SHP77 (cell line): ENCODE measurements at places on chromosomes 3 and 15.
A peak's percentile ranks its signal among the peaks of the same experiment; 100 is the strongest.

DNA sequence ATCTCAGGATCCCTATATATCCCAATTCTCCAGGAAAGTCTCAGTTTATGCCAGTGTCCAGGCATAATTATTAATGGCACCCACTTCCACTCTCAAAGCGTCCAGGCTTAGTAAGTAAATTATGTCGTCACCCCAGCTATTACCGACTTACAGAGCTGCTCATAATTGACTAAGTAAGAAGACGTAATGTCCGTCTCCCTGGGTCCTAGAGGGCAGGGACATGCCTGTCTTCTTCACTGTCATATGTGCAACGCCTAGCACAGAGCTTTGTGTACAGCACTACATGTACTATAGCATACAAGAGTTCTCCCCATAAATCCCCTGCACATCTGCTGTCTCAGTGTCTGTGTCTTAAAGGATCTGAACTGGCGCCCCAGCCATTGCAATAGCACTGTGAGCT lies 23.9 kb upstream of the HRH1 start:
- DNase-seq: no peak

DNA sequence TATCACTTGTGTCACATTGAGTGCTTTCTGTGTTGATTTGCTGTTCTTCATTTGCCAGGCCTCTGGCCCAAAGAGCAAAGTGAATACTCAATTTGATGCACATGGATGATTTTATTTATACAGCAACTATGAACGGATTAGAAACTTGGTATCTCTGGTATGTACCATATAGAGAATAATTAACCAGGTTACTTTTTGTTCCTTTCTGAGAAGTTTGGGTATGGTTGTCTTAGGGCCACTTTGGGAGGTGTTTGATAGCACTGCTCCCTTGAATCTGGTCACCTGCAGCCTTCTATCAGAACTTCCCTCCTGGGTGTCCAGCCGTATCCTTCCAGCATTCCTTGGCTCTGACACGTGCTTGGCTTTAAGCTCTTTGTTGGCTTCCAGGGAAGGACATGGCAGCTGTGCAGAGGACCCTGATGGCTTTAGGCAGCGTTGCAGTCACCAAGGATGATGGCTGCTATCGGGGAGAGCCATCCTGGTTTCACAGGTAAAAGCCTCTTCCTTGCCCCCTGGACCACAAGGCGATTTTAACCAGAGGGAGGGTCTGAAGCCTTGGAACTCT lies 12.7 kb downstream of the TAGLN3 start:
- DNase-seq: no peak

DNA sequence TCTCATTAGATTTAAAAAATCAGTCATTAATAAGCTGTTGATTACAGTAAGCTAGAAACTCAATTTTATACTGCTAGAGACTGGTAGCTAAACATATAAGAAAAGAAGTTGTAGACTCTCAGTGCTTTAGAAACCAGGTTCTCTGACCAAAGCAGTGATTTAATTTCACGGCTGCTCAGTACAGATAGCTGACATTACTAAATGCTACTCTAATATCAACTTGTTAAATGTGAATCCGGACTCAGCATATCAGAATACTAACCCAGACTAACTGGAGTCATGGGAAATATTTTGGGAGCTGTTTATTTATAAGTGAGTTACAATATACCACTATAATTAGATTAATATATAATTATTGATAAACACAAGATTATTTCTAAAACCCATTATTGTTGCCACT lies 80.4 kb downstream of the NEDD4 start:
- no peak for DNase-seq

GRCh38 chr3:196175116-196175625 lies 36.0 kb downstream of the ZDHHC19 start:
- DNase-seq: no peak

GRCh38 chr15:25937796-25938195 lies 74.7 kb upstream of the ATP10A start:
- DNase-seq: no peak

- DNase-seq: no peak
Observed at GRCh38 chr3:55271549-55271948, 215.6 kb downstream of the WNT5A start.

GRCh38 chr15:34653992-34654391 lies 70.5 kb upstream of the GOLGA8B start:
- DNase-seq: no peak

DNA sequence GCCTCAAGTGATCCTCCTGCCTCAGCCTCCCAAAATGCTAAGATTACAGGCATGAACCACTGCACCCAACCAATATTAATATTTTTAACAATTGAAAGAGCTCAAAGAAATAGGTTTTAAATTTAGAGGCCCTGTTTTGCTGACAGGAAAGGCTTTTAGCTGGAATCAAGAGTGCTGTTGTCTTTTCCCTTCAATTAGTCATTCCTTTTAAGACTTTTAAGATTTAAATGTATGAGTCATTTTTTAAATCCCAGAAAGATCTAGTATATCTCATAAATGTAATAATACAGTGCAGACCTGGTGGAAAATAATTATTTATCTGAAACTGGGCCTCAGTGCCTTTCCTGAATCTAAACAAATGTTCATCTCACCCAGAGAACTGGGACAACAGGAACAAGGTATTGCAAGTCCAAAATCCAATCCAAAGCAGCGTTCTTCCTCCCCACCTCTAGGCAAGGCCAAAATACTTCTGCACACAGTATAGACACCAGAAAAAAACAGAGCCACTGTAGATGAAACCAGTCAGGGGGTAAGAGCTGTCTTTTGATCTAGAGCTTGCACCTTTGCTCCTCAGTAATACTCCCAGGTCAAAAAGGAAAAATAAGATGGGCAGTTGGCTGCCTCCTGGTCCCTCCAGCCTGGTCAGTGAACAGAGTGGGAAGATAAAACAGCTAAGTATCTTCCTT lies 14.4 kb downstream of the AGTR1 start:
- no peak for DNase-seq

GRCh38 chr3:161548301-161548700 lies 51.7 kb downstream of the OTOL1 start:
- no peak for DNase-seq

- no peak for DNase-seq
Observed at GRCh38 chr3:128205558-128206145, 52.4 kb downstream of the EEFSEC start.

DNA sequence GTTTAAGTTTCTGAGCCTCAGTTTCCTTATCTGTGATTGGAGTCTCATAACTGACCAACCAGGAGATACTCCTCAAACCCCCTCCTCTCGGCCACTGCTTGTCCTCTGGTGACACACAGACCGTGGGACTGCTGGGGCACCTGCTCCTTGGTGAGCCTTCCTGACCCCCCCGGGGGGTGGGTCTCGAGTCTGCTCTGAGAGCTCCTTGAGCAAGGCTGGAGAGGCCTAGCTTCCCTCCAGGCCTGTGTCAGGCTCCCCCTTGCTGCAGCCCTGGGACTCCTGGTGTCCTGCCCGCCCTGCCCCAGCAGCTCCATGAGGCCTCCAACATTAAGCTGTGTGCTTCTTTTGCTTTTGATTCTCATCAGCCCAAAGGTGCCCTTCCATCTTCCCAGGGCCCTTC lies 27.7 kb downstream of the SRPRB start:
- DNase-seq: no peak

- DNase-seq: no peak
Observed at GRCh38 chr3:195805181-195805580, 6.5 kb downstream of the MUC4 start.

- DNase-seq: no peak
Observed at GRCh38 chr3:69494185-69494584, 108.3 kb upstream of the FRMD4B start.

- no peak for DNase-seq
Observed at GRCh38 chr3:51947215-51947900, 5.2 kb downstream of the PARP3 start.

DNA sequence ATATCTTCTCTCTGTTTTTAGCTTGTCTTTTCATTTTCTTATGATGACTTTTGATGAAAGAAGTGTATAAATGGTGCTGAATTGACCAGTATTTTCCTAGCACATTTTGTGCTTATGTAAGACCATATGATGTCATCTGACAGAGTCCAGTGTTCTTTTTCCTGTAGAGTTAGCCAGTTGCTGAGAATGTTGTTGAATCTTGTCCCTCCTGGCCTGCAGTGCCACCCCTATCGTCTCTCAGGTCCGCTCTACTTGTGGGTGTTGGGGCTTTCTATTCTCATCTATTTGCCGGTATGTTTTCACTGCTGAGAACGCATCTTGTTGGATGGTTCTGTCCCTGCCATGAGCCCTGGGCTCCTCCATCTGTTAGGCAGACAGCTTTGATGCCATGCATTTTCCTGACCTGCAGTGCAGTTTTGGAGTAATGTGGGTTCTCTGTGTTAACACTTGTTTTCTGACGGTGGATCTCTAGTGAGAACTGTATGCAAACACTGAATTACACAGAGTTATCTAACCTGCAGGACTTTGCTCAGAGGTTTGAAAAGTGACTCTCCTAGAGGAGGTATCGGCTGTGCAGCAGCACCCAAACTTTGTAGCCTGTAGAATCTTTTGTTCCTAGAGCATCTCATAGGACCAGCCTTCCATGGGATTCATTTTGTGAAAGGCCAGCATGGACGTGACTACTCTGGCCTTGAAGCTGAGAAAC lies 44.6 kb downstream of the SLC6A20 start:
- DNase-seq: no peak

DNA sequence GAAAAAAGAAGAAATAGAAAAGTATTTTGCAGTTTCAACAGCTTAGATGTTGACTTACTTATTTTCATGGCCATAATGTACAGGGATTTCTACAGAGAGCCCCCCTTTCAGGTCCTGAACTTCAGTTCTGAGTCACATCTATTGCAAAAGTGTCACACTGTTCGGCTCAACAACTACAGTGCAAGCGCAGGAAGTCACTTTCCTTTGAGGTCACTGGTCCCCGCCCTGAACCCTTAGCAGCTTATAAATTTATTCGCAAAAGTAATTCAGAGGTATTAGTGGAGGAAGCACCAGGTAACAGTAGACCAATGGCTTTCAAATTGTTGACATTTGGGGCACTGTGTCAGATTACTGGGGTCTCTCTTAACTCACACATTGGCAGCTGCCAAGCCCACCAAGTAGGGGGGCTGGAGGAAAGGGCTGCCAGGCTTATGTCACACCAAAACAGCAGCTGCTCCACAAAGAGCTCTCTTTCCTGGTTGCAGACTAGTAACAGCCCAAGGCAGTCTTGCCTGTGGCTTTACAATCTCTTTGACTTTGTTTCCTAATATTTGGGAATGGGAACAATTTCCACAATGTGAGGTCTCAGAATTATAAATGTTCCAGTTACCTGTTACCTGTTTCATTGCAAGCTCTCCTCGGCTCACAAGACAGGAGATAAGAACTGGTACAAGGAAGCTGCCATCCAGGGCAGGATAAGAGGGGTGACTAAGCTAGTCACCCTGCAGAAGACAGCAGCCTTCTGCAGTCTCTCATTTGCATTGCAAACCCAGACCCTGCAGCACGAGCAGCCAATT lies 130.2 kb upstream of the STRIT1 start:
- no peak for DNase-seq

- no peak for DNase-seq
Observed at GRCh38 chr3:73484656-73485248, 140.0 kb downstream of the PDZRN3 start.

DNA sequence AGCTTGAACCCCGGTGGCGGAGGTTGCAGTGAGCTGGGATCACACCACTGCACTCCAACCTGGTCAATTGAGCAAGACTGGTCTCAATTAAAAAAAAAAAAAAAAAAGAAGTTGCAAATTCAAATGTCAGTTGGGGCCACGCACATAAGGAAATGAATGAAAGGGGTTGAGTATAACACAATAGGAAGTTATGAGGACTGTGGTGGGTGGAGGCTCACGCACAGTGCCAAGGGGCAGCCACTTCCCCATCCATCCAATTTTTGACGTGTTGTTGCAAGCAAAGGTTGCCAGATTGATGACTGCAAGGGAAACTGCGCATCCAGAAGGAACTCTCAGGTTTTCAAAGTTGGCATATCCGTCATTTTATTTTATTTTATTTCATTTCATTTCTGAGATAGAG lies 532.2 kb downstream of the NTRK3 start:
- no peak for DNase-seq

GRCh38 chr3:66609660-66610561 lies 109.1 kb upstream of the LRIG1 start:
- DNase-seq: peak; percentile 97

- no peak for DNase-seq
Observed at GRCh38 chr3:156659260-156659659, 15.1 kb upstream of the TIPARP start.

DNA sequence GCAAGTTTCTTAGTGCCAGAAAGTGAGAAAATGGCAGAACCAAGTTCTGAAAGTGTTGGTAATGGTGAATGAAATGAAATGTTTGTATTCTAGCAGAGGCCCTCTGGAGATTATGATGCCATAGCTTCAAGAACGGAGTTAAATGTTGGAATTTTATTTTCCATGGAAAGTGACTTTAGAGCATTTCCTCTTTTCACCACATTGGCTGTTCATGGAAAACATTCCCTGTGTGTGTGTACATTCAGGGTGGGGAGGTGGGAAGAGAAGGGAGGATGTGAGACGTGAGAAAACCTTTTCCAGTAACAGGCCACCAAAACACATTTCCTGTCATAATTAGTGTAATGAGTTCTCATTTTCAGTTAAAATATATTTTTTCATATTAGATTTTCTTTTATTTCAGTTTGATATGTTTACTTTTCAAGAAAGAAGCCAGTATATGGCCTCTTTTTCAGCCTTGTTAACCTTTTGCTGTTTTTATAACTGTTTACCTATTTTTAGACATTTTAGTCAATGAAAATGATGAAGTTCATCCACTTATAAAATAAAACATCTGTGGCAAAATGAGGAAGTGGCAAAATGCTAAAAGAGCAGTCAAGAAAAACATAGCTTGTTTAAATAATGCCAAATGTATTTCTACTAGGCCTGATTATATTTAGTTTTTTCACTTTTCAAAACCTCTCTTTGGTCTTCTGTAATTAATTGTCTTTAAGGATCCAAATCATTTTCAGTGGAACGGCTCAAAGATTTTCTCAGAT lies 21.6 kb downstream of the SAMMSON start:
- DNase-seq: no peak

GRCh38 chr3:41111011-41111410 lies 88.3 kb upstream of the CTNNB1 start:
- no peak for DNase-seq

GRCh38 chr15:80503319-80503952 lies 99.3 kb downstream of the ARNT2 start:
- no peak for DNase-seq

GRCh38 chr15:45149060-45149459 lies 19.3 kb downstream of the DUOX1 start:
- no peak for DNase-seq

DNA sequence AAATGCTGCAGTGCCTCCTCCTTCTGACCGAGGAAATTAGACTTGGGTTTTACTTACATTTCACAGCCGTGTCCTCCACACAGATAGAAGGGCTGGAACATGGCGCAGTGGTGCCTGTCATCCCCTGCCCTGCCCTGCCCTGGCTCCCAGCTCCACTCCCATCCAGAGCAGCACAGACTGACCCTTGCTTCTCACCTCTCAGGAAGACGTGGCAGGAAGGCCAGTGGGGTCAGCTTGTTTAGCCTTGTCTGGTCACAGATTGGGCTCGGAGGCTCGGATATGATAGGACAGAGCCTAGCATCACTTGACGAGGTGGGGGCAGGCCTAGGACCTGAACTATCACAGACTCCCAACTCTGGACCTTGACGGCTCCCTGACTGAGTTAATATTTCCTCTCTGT lies 88.5 kb downstream of the LINGO1 start:
- DNase-seq: no peak
